ENCODE measurements at places on chromosomes 13 and 19.

DNA sequence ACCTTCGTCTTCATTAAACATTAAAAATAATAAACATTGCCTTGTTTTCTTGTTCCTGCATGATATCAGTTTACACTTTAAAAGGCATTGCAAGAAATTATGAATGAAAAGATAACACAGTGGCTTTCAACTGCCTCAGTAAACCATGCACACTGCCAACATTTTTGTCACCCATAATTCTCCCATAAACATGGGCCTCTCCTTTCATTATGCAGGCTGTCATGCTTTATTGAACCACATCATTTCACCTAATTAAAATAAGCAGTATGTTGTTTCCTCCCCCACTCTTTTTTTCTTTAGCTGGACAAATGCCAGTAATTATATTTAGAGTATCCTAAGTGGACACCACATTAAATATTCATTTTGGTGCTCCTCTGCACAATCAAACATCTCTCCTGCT is 1566.5 kb upstream of the SLC10A2 start:
- DNase-seq: no peak

GRCh38 chr13:63896321-63896720 is 2480.7 kb upstream of the PCDH20 start:
- no peak for DNase-seq

- DNase-seq: no peak
Observed at GRCh38 chr19:6668691-6669090, 1.3 kb downstream of the TNFSF14 start.

DNA sequence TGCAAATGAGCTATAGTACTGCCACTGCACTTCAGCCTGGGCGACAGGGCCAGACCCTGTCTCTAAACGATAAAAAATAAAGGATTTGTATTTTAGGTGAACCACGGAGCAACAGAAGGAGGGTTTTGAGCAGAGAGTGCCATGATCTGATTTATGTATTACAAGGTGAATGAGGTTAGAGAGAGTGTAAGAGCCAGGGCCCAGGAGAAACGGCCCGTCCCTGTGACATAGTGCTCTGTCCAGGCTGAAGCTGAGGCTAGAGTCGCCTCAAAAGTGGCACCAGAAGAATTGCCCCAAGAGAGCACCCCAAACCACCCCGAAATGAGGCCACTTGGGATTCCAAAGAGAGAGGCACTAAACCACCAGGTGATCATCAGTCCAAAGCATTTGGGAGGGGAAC is 16.9 kb downstream of the MAG start:
- DNase-seq: no peak

DNA sequence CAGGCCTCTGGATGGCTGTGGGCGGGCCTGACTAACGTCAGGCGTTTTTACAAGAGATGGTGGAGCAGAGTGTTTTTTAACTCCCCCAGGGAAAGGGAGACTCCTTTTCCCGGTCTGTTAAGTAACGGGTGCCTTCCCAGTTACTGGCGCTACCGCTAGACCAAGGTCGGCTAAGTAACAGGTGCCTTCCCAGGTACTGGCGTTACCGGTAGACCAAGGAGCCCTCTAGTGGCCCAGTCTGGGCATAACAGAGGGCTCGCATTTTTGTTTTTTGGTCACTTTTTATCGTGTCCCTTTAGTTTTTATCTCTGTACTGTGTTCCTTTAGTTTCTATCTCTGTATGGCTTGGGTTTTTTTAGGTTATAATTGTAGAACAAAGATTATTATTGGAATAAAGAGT is 10.0 kb downstream of the ZNF383 start:
- no peak for DNase-seq

DNA sequence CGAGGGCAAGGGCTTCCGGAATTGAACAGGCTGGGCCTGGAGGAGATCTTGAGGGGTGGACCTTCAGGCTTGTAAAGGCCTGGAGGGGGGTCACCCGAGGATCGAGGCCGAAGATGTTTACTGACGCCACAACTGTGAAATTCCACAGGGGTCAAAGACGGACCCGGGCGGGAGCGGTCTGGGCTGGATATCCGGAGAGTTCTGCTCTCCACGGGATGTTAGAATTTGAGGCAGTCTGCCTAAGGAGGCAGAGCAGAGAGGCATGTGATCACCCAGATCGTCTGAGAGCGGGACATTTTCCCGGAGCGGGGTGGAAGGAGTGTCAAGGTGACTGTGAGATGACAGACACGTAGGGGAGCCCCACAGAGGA is 13.2 kb downstream of the KLHL26 start:
- no peak for DNase-seq

GRCh38 chr19:18932216-18932841 is 8.7 kb downstream of the HOMER3 start:
- DNase-seq: peak; percentile 66

DNA sequence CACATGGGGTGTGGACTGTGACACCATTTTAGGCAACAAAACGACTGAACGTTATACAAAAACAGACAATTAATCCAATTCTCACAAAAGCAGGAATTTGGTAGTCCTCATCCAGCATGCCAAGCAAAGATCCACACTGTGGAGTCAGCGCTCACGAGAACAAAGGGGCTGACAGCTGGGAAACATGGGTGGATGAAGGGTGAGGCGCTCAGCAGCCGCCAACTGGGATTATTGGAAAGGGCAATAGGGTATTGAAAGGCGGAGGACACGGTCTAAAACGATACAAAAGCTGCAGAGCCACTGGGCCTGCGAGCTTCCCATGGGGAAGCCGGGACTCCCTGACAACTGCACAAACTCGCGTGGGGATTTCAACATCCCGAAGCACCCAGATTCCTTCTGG is 4.7 kb upstream of the ZNF813 start:
- DNase-seq: no peak
